ENCODE measurements at places on chromosomes 6 and 20.
A peak's percentile ranks its signal among the peaks of the same experiment; 100 is the strongest.

DNA sequence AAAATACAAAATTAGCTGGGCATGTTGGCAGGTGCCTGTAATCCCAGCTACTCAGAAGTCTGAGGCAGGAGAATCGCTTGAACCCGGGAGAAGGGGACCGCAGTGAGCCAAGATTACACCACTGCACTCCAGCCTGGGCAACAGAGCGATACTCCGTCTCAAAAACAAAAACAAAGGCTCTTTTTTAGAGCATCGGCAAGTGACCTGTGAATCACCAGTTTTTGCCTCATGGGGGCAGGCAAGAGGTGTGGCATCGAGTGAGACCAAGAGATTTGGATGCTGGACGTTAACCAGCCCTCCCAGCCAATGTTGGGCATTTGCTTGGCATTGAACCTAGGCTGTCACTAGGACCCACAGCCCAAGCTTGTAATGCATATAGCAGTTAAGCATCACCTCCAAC is 14.6 kb upstream of the CDK5RAP1 start:
- DNase-seq, result no peak

- no peak for DNase-seq
These were observed 34.0 kb upstream of the PI16 start for GRCh38 chr6:36920546-36920945.

DNA sequence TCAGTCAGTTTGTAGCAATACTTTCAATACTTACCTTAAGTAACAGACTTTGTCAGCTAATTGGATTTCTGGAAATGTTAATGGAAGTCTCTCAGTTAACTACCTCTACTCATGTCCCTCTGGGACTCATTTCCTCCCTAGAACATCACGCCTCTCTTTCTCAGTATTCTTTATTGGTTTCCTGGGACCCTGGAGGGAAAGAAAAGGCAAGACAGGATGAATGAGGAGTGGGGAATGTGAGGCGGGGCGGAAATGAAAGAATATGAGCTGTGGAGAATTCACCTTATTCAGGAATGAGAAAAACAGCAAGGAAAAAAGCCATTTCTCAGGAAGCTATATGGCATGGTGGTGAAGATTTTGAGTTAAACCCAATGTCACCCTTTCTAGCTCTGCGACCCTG is 62.7 kb downstream of the ANKS1A start:
- no peak for DNase-seq

- peak; percentile 13 for DNase-seq
These were observed 92.9 kb upstream of the SHLD1 start for GRCh38 chr20:5657190-5657875.

DNA sequence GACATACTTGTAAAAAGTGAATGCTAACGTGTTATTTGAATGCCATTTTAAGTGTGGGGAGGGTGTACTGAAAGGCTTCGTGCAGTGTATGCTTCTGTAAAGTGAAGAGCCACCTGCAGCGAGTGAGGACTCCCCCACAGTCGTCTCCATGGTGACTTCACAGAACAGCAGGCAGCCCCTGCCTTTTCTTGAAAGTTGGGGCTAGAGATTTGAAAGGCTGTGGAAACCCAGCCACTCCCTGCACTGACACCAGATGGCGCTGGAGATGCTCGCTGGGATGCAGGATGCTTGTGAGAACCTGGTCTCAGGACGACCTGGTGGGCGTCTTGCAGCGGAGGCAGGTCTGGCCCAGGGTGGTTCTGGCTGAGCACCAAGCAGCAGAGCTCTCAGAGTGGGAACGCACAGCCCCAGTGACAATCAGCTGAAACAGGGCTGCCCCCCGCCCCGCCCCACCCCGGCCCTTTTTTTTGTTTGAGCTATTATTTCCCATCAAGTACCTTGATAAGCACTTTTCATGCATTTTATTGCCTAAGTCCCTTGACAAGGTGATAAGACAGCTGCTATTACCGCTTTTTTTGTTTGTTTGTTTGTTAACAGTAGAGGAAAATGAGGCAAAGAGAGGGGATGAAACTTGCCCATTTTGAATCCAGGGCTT is 150.3 kb downstream of the SYCP2 start:
- DNase-seq, result no peak

DNA sequence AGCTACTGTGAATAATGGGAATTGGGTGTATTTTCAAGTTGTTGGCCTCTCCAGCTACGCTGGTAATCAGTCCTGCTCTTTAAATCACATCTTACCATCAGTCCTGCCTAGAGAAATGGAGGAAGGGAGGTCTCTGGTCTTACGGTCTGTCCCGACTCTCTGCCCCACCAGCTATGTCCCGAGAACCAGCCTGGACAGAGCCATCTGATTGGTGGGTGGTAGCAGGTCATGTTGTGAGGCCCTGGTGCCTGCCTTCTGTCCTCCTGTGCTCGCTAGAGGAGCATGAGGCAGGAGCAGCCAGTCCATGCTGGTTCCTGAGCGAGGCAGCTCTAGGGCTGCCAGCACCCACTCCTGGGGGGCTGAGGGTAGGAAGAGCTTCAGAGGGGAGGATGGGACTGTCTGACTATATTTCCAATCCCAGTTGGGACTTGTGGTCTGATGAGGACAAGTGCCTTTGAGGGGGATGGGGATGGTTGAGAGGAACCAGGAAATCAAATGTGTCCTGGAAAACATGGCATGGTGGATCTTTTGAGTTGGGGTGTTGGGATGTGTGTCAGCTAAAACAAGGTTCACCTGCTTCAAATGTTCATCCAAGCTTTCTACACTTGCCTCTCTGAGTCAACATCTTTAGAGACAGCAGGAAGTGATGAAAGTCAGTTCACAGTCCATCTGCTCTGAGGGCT is 33.0 kb downstream of the SYNJ2 start:
- no peak for DNase-seq

DNA sequence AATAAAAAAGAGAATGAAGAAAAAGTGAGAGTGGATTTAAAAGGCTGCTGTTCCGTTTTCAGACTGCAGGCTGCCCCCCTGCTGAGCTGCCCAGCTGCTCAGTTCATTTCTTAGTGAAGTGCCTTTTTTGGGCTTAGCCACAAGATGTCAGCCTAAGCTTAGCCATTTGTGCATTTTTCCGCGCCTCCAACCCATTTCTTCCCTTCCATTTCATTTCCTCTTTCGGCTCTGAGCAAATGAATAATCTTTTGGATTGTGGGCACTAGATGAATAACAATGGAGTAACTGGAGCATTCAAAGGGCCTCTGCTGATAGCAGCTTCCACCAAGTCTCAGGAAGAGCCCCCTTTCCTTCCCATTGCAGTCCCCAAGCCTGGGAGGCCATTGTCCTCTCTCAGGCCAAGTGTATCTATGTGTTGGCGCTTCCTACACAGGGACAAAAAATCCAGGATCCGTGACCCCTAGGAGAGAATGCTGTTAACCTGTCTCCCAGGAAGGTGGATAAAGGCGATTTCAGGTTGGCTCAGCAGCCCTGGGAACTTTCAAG is 83.5 kb upstream of the SPTLC3 start:
- no peak for DNase-seq

- no peak for DNase-seq
These were observed 21.6 kb upstream of the MTRF1L start for GRCh38 chr6:153023977-153024708.

DNA sequence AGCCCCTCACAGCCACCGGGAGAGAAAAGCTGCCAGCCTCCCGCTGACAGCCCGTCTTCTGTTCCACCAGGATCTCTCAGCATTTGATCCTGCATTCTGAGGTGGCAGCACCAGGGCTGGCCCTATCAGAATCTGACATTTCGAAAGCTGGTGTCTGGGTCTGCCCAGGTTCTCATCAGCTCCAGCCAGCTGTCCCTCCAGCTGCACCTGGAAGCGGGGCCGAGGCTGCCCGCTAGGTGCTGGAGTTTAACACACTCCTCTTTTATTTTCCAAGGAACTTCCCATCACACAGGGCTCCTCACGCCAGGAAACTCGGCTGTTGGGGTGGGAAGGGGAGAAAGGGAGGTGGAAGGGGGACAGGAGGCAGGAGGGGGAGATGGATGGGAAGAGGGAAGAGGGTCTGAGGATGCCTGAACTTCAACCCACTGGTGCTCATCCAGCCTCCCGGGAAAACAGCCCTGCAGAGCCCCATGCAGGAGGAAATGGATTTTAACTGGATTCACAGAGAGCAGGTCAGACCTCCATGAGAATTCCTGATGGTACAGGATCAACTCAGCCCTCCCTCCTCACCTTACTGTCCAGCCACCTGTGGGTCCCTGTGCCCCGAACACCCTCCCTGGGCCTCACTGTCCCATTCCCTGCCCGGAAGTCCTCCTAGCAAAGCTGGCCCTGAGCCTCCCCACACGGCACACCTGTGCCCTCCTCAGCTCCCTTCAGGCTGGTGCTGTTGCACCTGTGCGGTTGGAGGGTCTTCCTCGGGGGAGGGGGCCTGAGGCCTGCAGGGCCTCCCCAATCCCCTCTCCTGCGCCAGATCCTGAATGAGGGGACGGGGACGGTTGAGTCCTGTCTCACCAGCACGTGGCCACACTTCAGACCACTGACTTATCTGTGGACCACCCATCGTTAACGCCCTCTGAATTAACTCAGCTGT is 3.9 kb upstream of the LSM14B start:
- no peak for DNase-seq

- no peak for DNase-seq
These were observed 408.4 kb downstream of the PLCB1 start for GRCh38 chr20:8540466-8540865.

DNA sequence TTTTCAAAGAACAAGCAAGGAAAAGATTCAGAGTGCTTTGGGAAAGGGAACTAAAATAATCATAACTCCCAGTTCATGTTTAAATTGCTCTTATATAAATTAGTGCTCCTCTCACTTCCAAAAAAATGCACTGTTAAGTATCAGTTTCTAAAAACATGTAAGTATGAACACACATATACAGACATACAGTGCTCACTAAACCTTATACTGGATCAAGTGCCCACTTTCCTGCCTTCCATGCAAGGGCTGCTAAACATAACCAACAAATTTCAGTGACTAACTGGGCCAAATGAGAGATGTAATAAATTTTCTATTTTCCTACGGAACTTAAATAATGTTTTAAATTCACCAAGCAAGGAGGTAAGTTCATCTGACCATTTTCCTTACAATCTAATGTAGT is 6.4 kb downstream of the TFAP2A start:
- no peak for DNase-seq

DNA sequence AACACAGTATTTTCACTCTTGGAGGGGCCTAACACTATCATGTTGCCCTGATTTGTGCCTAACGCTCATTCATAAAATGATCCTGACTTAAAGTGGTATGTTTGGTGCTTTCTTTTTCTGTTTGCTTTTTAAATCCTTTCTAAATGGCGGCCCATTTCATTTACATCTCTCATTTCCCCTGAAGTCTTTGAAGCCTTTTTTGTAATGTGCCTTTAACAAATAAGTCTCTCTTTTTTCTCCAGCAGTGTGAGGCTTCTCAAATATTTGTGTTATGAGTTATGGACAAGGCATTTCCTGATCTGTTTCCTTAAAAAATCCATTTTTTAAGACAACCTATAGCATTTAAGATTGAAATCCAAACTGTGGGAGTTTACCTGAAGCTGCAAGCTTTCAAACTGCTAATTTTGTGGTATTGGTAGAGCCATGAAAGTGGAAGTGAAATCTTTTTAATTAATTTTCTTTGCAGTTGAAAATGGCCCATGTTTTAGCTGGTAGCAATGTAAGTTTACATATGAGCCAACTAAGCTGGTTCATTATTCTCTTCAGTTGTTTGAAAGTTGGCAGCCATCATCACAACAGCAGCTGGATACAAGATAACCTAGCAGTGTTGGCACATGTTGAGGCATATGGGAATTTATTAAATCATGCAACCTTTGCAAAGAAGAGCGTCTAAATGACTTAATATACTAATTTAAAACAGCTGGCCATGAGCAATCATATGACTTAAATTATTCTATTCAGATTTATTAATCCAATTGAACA is 469.7 kb downstream of the CDKAL1 start:
- DNase-seq, result no peak

GRCh38 chr6:36738108-36738507 is 40.5 kb downstream of the RAB44 start:
- DNase-seq, result no peak

DNA sequence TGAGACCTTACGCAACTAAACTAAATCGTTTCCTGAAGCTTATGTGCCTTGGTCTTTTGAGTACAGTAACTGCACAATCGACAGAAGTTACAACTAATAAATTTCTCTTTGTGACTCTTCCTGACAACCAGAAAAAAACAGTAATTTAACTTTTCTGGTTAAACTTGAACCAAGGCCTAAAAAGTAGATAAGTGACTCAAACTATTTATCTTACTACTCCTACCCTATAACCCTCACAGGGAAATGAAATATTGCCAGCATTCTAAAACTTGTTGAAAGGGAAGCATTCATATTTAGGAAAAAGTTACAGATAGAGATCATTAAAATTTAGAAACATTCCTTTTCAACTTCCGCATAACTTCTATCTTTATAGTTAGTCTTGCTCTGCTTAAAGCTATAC is 1034.4 kb downstream of the EYS start:
- no peak for DNase-seq

- DNase-seq, result no peak
These were observed 69.1 kb downstream of the GRIK2 start for GRCh38 chr6:101462576-101462975.

- DNase-seq, result no peak
These were observed 34.0 kb upstream of the COL10A1 start for GRCh38 chr6:116159782-116160524.

DNA sequence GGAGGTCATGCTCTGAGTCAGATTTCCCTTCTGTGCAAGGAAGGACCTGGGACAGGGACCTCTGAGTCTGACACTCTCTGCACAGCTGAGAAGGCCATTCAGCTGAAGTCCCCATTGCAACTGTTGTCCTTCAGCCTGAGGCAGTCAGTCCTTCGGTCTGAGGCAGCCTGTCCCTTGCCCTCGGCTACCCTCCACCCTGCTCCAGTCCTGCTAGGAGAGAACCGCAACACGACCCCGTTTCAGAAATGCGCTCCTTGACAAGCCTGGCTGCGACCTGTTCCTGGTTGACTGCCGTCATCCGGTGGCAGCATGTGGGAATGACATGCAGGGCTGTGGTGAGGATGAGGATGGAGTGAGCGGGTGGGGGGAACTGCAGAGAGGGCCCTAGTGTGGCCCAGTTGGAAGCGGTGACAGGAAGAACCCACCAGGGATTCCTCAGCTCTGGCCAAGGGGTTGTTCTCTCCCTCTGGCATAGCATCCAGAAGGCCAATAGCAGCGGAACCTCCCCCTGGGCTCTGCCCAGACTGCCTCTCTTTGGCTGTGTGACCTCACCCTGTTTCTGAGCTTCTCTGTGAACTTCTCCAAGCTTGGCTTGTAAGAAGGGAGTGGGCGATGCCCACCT is 40.3 kb upstream of the ANGPT4 start:
- DNase-seq, result no peak

DNA sequence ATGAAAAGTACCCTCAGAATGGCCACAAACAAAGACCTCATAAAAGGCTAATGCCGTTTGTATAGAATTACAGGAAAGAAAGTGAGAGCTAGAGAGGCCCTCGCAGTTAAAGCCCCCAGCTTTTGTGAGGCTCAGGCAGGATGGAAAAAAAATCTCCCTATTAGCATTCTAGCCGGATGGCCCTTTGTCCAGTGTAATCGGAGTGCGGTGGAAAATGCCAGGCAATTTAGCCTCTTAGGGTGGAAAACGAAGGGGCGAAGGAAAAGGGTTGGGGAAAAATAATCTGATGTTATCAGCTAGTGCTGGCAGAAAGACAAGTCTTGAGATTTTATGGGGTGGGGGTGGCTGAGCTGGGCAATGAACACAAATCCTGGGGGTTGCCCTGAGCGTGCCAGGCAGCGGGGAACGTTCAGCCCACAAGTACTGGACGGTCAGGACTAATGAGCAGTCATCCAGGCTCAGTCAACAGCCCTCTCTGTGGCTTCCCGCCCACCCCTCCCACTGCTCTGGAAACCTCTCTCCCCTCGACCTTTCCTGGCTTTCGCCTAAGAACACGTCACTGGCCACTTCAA is 92.4 kb downstream of the PSMG4 start:
- DNase-seq, result no peak

- DNase-seq, result no peak
These were observed at the start of gene RAMACL for GRCh38 chr6:166586424-166587156. RAMACL (minus strand) TSS chr6:166586678; CDS start chr6:166586477, 201 bp downstream.

- no peak for DNase-seq
These were observed 712.0 kb upstream of the NRSN1 start for GRCh38 chr6:23414051-23414445.

Data from cortex of kidney (tissue), 1 donor.